ENCODE measurements at places on chromosomes 5 and 9.

- no peak for DNase-seq
Observed at GRCh38 chr5:4480528-4481349, 659.4 kb upstream of the ADAMTS16 start.

DNA sequence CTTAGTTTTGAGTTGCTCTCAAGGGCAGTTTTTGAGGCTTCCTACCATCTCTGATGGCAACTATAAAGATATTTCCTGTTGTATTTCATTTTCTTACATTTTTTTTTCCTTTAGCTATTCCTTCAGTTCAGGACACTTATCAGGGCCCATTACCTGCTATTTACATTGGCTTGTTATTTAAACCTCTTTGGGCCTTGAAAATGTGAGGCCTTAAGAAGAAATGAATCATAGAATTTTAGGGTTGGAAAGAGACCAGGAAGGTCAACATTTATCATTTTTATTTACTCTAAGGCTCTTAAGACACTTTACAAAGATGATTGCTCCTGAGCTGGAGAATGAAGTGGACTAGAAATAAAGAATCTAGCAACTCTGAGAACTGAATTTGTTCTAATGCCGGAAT is 335.2 kb downstream of the DTWD2 start:
- no peak for DNase-seq

- no peak for DNase-seq
Observed at GRCh38 chr9:117368684-117369230, 46.1 kb downstream of the ASTN2 start.

DNA sequence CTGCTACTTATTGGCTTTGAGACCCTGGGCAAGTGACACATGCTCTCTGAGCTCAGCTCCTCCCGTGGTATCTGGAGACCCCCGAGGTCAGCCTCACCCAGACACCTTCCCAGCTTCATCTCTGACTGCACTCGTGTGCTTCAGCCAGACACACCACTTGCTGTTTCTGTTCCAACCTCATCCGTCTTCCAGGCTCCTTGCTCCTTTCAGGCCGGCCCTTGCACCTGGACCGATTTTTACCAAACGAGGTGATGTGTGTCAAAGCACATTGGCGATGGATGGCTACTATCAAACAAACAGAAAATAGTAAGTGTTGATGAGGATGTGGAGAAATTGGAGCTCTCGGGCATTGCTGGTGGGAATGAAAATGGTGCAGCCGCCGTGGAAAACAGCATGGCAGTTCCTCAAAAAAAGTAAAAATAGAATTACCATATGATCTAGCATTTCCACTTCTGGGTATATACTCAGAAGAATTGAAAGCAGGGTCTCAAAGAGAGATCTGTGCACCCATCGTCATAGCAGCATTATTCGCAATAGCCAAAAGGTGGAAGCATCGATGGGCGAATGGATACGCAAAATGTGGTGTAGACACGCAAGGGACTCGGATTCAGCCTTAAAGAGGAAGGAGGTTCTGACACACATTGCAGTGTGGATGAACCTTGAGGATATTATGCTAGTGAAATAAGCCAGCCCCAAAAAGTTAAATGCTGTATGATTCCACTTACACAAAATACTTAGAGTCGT is 96.1 kb upstream of the IER5L start:
- DNase-seq = no peak

All from mesothelial cell of epicardium (in vitro differentiated cells).